ENCODE measurements at places on chromosomes 6 and 20. TPM values are rescaled to one million over a fixed set of nuclear protein-coding genes. Genes with fewer than 3 reads are reported as not detected.

- no peak for DNase-seq
These were observed 43.1 kb downstream of the SLX4IP start for GRCh38 chr20:10478205-10478604.

DNA sequence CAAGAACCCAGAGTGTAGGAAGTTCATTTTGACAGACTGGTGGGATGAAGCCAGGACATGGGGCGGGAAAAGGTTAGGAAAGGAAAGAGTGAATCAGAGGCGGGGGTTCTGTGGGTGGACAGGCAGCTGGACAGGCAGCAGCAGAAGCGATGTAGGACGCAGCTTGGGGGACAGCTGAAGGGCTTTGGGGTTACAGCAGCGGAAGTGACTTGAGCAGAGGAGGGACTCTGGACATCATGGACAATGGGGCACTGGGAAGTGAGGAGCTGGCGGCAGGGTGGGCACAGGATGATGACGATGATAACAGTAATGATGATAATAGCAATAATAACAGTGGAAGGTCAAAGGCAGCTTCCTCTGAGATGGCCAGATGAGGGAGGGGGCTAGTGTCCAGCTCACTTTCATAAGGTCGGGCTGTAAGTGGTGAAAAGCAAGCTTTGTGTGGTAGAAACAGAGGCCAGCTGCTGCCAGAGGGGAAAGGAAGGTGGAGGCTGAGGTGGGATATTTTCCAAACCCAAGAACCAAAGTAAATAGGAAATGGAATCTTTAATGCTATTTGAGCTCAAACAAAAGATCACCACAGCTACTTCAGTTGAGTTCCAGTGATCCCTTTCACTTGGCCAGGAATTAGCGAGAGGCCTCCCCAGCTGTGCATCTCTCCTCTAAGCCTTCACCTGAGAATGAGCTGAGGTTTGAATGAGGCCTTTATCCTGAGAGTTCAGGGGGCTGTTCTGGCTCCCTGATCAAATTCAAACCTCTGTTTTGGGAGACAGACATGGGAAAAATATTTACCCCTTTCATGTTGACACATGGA is 433.5 kb downstream of the DHX35 start:
- no peak for DNase-seq

GRCh38 chr6:87618531-87618930 is 28.6 kb downstream of the ORC3 start:
- no peak for DNase-seq

- no peak for DNase-seq
These were observed 219.5 kb downstream of the SMOC2 start for GRCh38 chr6:168660400-168660945.

DNA sequence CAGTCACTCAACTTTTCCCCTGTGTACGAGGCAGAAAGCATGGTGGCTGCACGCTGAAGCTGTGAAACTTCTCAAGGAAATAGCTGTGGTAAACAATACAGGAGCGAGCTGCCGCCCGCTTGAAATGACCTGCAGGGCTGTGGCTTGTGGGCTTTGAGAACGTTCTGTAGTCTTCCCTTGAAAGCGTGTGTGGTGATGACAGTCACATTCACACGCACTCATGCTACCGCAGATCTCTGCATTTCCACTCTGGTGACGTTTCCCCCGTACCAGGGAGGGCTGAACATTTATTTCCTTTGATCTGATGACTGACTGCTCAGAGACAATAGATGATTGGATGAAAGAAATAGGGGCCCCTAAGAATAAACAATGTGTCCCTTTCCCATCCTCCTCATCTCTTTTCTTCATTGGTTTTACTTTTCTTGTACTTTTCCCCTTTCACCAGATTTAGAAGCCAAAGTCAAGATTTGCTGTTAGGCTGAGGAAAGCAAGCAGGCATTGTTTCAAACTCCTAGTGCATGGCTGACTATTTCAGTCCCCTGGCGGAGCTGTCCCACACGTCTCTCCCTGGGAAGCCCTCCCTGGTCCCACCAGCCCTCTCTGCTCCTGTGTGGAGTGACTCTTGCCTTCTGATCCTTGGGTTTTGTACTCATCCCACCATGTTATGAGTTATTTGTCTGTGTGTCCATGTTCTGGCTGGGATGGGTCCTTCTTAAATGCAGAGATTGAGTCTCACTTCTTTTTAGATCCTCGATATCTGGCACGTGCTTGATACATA is 3.9 kb downstream of the SYTL3 start:
- DNase-seq = peak; percentile 81

DNA sequence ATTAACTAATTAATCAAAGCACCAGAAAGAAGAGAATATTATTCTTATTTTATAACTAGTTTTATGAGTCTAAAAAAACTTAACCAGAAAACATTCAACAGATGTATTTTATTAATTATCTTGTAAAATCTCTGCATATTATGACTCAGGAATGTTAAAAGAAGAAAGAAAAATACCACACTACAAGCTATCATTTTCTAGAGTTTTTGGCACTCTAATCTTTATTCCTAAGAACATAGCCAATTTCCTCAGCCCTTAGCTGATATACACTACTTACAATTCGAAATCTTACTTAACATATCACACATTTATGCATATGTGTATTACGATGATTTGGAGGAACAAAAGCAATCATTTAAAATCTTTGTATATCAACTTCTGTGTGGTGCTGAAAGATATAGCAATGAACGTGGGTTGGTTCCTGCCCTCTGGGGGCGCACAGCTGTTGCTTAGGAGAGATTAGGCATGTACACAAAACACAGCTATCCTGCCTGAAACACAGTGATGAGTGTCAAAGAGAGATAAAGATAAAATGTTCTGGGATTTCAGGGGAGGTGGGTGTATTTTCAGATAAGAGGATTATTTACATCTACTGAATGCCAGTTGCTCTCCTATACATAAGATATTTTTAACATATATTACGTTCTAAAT is 404.5 kb downstream of the SYNE1 start:
- peak; percentile 28 for DNase-seq

GRCh38 chr6:2960935-2961334 is 10.4 kb downstream of the SERPINB6 start:
- no peak for DNase-seq

DNA sequence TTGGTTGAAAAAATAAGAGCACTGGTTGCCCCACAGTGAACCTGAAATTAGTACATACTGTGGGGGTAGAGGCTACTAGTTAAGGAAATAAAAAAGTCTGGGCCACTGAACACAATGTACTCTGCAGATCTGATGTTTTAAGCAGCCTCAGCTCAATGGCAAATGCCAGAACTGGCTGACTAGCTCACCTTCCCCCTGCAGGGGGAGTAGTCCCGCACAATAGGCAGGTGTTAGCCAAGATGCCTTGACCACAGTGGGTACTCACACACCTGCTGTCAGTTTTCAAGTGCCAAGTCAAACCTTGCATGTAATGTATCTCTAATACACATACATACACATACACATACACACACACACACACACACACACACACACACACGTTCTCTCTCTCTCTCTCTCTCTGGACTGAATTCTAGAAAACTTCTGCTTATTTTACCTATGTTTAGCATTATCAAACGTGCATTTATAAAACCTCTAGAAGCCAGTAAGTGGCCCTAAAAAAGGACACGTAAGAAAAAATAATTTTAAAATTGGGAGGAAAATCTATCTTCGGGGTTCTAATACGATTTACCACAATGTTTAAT is 36.1 kb downstream of the GMDS start:
- DNase-seq = no peak

- no peak for DNase-seq
These were observed 63.9 kb downstream of the REV3L start for GRCh38 chr6:111418971-111419693.

- DNase-seq = no peak
These were observed 60.8 kb downstream of the CD40 start for GRCh38 chr20:46178891-46179290.

- DNase-seq = no peak
These were observed 250.0 kb downstream of the HIVEP2 start for GRCh38 chr6:142695016-142695415.

- DNase-seq = no peak
These were observed 31.0 kb downstream of the SNX9 start for GRCh38 chr6:157853902-157854502.

DNA sequence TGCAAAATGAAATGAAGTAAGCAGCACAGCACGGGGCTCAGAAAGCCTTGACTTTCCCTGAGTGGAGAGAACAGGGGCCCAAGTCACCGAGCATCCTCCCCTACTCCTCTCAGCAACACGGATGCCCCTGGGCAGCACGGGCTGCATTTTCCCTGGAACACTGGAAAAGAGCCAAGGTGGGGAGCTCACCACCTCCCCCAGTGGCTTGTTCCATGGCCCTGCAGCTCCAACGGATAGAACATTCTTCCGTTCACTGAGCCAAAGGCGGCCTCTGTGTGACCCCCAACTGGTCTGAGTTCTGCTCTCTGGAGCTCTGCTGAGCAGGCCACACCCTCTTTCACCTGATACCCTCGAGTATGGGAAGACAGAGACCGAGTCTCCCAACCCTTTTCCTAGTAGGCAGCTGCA is 20.8 kb upstream of the EMILIN3 start:
- no peak for DNase-seq

DNA sequence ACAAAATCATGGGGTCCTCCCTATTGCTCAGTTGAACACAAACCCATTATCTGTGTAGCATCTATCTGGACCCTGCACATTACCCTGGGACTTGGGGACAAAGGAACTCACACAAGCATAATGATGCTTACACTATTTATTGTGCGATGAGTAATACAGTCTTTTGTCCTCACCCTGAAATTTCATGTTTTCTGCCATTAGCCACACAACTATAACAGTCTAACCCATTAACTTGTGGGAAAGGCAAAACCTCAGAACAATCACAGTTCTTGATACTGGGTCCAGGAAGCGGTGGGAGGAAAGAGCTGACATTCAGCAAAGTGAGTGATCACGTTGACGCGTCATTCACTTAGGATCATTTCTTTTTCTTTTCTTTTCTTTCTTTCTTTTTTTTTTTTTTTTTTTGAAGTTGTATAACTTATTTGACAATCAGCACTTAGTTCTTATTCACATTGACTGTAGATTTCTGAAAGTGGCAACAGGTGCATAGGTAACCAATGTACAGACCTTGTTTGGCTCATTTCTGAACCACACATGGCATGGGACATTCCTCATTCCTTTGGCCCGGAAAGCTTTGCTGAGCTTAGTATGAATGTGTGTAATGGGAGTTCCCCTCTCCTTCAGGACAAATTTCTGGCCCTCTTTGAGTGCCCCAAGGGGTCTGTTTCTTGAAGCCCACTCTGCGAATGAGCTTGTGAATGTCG is 94.8 kb upstream of the CNKSR3 start:
- no peak for DNase-seq

DNA sequence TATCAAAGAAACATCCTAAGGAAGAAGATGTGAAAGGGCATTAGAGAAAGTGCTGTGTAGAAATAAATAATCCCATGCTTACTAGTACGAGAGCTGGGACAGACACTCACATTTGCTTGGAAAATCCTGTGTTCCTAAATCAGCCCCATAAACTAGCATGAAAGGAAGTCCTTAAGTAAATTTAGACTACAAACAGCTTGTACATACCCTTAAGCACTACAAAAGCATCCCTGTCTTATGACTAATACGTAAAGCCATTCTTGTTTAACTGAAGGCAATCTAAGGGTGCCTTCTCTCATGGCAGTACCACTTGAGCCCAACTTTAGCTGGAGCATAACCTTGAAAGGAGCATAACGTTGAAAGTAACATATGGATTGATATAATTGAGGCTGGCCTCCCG is 15.4 kb upstream of the FOXQ1 start:
- DNase-seq = no peak

DNA sequence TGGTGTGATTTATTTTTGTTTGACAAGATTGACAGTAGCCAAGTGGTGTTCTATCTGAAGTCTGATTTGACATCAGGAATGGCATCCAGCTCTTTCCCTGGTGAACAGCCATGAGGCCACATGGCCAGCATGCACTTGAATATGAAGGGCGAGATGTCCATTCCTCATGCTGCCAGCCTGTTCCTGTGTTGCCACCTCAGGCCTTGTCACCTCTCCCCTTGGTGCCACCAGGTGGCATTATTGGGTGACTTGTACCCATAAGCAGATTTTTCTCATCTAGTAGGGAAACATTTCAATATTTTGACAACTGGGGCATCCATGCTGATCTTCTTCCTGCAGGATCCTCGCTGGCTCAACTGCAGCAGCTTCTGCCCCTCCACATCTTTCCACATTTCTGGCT is 199.1 kb downstream of the ERMARD start:
- DNase-seq = peak; percentile 48

- DNase-seq = no peak
These were observed 20.0 kb downstream of the PDSS2 start for GRCh38 chr6:107439406-107439805.

- no peak for DNase-seq
These were observed 119.1 kb upstream of the CD93 start for GRCh38 chr20:23205211-23205610.

GRCh38 chr6:112279031-112279935 is 24.9 kb upstream of the LAMA4 start:
- DNase-seq = no peak

GRCh38 chr6:3323148-3323547 is 64.4 kb downstream of the PSMG4 start:
- DNase-seq = no peak

The RSPO3 gene
- total RNA-seq = not detected

The SAMD3 gene
- total RNA-seq = 49.6 TPM

The GDAP1L1 gene
- total RNA-seq = not detected

The PEX7 gene
- total RNA-seq = 4.1 TPM

The ZSCAN31 gene
- total RNA-seq = 0.52 TPM

The DSP gene
- total RNA-seq = not detected

The FAM83B gene
- total RNA-seq = not detected

The SAPCD1 gene
- 2.3 TPM for total RNA-seq

The MUCL3 gene
- not detected for total RNA-seq

The POM121L2 gene
- total RNA-seq = not detected

All from CD4-positive, CD25-positive, alpha-beta regulatory T cell (primary cell).